ENCODE measurements at places on chromosomes 7 and 10.

GRCh38 chr10:132420981-132421846 lies 24.2 kb downstream of the PWWP2B start:
- DNase-seq: no peak

DNA sequence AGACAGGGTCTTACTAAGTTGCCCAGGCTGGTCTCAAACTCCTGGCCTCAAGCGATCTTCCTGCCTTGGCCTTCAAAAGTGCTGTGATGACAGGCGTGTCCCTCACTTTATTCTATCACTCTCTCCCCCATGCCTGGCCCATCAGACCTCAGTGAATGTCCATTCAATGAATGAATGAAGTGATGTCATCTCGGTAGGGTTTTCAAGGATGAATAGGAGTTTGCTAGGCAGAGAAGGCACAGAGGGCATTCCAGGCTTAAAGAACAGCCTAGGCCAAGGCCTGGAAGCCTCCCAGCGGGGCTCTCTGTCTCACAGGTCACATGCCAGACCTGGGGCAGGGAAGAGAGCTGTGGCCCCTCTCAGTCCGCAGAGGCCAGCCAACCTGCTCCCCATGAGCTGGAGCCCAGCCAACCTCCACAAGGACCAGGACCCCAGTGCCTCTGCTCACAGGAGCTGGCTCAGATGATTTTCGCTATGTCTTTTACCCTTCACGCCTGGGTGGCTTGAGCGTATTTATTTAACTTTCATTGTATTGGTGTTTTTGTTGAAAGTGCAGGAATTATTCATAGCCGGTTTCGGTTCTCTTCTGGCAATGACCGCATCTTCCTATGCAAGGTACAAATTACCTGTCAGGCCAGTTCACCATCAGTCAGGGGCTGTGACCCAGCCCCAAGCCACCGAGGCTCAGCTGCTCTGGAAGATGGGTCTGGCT lies 11.8 kb upstream of the TNRC18 start:
- no peak for DNase-seq

DNA sequence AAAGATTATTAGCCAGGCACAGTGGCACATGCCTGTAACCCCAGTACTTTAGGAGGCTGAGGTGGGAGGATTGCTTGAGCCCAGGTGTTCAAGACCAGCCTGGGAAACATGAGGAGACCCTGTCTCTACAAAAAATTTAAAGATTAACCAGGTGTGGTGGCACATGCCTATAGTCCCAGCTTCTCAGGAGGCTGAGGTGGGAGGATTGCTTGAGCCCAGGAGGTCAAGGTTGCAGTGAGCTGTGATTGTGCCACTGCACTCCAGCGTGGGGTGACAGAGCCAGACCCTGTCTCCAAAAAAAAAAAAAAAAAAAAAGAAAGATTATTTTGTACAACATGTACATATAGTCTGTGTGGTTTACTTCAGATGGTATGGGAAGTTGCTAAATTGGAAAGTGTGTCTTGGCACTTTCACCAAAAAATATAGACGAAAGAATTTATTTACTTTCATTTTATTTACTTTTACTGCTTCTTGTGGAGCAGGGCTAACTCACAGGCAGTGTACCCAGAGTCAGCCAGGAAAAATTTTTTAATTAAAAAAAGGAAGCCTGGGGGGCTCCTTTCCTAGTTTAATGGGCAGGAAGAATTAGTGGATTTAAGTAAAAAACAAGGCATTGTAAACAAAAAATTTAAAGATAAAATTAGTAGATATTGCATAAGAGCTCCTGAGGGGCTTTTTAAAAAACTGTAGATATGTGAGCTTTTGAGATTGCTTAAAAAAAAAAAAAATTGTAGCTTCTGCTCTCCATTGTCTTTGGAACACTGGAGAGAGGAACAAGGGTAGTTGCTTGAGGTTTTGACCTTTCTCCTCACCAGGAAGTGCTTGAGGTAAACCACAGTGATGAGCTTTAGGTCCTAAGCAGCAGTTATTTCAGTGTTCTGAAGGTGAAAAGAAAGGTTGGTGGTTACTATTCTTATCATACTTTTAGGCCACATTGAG lies 44.6 kb upstream of the VDAC2 start:
- DNase-seq: no peak

GRCh38 chr10:125120053-125120710 lies 40.2 kb downstream of the CTBP2 start:
- no peak for DNase-seq

GRCh38 chr10:23192712-23193434 lies 761 bp downstream of the PTF1A start:
- DNase-seq: no peak

DNA sequence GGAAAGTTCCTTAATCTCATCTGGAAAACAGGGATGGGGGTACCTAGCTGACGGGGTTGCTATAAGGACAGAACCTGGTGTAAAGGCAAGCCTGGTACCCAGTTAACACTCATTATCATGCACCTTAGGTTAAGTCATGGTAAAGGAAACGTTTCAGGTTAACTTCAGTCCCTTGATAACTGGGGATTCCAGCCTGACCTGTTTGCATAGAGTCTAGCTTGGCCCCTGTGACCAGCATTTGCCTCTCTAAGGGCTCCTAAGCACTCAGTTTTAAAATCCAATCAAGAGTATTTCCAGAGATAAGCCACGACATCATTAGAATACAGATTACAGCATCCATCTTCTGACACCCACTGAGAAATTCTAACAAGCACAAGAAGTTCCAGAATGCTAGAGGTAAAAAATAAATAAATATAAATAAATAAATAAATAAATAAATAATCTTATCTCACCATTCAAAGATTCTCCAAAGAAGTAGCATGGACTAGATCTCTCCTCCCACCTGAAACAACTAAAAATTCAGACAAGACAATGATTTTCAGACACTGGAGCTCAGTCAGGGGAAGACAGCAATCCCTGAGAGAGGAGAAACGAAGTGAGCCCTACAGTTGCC lies 184.6 kb downstream of the KCNMA1 start:
- DNase-seq: no peak

GRCh38 chr10:47225219-47225927 lies 74.6 kb upstream of the GDF10 start:
- DNase-seq: no peak

GRCh38 chr7:12174931-12175330 lies 36.2 kb upstream of the TMEM106B start:
- DNase-seq: no peak

- DNase-seq: no peak
These were observed 27.4 kb downstream of the FAM241B start for GRCh38 chr10:69657430-69657829.

DNA sequence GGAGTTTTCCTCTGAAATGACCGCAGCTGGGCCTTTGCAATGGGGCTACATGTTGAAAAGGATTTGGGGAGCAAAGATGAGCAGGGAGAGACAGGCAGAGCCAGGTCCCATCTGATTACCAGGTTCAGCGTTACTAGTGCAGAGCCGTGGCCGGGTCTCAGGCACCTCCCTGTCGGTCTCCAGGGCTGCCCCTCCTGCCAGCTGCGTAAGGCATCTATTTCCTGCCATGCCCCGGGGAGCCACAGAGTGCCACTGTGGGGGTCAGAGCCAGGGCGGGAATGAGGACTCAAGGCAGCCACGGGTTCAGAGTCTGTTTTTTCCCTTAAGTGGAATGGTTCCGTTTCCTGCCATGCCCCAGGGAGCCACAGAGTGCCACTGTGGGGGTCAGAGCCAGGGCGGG lies 382.6 kb upstream of the SHH start:
- DNase-seq: no peak

DNA sequence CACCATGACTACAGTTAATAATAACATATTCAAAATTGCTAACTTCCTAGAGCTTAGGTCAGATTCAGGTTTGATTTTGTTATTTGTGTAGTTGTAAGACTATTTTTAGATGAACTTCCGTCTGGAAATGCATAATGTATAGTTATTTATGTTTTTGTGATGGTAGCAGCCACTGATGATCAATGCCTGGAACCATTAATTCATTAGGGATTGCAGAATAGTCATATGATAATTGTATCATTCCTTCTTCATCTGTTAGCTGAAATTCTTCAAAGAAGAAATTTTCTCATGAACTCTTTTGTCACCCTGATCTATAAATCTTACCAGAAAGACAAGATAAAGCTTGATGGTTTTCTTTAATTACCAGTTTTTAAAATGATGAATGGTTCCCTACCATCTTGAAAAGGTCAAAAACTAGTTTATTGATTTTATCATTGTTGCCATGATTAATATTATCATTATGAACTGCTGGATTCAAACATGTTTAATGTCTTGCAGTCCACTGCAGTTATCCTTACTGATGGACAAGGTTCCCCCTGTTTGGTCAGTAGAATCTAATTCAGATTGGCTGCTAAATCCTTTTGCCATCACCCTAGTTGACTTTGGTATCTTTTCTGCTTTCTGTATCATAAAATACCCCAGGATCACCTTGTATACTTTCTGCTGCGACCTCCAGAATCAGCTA lies 433.3 kb downstream of the GPAM start:
- no peak for DNase-seq

GRCh38 chr7:127091620-127092019 lies 161.1 kb downstream of the GRM8 start:
- DNase-seq: no peak

DNA sequence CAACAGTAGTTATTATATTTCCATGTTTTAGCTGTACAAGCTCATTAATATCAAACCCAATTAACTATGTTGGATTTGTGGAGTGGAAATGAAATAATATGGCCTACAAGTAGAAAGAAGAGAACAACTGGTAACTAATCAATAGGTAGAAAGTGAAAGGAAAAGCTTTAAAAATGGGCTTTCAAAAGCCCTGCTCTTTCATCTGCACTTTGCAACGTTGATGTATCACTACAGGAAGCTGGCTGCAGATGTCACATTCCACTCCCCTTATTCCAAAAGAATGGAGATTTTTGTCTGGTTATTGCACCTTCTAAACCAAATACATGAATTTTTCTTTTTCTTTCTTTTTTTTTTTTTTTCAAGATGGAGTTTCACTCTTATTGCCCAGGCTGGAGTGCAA lies 11.7 kb upstream of the MKI67 start:
- no peak for DNase-seq

DNA sequence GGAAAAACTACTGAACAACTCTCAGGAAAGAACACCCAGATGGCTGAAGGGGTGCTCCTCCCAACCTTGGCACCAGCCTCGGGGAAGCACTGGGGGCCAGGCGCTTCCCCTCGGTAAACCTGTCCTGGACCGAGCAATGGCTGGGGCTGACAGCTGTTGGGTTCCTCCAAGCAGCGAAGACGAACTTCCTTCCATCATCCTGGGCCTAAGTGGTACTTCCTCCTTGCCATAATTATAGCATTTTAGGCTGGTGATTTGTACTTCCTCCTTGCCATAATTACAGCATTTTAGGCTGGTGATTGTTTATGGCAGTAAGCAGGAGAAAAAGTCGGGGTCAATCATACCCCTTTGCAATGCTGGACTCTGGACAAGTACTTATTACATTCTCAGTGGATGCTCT lies 69.3 kb downstream of the MYOF start:
- no peak for DNase-seq

DNA sequence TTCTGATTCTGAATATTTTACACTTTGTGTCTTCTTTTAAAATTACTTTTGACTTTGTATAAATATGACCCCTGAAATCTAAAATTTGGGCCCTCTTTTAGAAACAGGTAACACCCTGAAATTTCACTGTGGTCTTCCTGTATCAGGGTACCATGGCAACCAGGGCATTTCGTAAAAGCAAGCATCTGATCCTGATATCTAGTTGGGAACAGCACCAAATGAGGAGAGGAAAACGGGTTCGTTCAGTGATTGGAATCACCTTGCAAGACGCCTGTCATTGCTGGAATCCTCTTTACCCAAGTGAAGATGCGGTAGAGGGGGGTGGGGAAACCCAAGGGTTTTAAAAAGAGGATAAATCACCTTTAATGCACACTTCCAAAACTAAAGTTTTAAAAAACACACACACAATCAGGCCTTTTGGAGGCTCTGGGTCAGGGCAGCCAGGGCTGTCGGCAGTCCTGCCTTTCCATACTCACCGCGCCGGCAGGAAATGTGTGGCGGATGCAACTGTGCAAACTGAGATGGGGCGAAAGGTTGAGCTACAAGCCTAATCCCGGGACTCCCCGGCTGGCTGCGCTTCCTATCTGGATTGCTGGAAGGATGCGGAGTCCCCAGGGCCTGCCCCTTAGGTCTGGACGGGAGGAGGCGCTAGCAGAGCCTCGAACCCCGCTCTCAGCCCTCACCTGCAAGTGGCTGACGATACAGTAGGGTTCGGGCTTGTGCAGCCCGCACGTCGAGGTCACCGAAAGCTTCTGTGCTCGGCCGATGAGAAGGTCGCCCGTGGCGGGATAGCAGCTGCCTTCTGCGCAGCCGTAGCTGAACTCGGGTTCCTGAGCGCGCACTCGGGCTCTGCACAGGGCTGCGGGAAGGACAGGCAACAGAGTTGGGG lies 1.8 kb downstream of the LAMB1 start:
- no peak for DNase-seq

DNA sequence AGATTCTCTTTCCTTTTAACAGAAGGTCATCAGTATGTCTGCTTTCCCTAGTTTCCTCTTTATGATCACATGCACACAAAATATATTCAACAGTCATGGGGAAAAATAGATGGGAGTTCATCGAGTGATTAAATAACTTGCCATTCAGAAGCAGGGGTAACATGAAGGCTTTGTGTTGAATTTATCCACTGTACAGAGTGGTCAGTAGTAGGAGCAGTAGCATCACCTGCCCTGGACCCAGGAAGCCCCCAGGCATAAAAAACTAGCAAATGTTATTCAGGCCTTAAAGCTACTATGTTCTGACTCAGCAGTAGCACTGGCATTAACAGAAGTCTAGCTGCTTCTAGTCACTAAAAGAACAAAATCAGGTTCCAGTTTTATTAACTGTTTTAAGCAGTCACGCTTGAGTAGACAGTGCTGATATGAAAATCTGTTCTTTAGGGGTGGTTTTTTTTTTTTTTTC lies 31.4 kb upstream of the FAM133B start:
- DNase-seq: no peak

DNA sequence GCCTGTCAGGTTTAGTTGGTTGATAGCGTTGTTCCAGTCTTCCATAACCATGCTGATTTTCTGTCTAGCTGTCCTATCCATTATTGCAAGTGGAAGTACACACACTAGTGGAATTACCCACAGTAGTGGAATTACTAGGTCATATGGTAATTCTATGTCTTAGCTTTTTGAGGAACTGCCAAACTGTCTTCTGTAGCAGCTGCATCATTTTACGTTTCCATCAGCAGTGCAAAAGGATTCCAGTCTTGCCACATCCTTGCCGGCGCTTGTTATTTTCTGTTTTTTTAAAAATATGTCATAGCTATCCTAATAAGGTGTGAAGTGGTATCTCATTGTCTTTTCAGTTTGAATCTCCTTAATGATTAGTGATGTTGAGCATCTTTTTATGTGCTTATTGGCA lies 17.2 kb upstream of the RHBDD2 start:
- no peak for DNase-seq

GRCh38 chr10:123093489-123093888 lies 42.3 kb upstream of the HMX3 start:
- no peak for DNase-seq

DNA sequence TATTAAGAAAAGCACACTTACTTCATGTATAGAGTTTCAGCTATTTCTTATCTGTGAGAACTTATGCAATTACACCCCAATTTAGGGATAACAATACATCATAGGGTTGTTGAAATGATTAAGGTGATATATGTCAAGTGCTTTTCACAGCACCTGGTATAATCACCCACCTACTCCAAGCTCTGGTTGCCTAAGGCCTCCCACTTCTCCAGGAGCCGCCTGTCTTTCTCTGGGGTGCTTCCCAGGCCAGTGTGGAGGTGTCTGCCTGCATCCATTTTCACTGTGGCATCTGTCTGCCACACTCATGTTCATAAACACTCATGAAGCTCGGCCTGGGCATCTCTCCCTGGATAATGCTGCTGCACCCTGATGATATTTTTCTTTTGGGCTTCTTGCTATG lies 250.3 kb downstream of the STK31 start:
- DNase-seq: no peak
